Stimulated activated CD4-positive, alpha-beta T cell treated with anti-CD3 and anti-CD28 coated beads, Interleukin-2, amount 100 ng/mL, for 24 hours (primary cell): ENCODE measurements at places on chromosomes 12 and 14.

DNA sequence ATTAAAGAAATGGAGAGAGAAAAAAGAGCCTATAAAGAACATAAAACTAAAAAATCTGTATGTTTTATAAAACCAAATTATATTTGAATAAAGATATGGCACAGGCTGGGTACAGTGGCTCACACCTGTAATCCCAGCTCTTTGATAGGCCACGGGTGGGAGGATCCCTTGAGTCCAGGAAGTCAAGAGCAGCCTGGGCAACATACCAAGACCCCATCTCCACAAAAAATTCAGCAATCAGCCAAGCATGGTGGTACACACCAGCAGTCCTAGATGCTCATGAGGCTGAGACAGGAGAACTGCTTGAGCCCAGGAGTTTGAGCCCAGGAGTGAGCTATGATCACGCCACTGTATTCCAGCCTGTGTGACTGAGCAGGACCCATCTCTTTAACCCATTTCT is 74.9 kb downstream of the EPS8 start:
- DNase-seq: no peak

DNA sequence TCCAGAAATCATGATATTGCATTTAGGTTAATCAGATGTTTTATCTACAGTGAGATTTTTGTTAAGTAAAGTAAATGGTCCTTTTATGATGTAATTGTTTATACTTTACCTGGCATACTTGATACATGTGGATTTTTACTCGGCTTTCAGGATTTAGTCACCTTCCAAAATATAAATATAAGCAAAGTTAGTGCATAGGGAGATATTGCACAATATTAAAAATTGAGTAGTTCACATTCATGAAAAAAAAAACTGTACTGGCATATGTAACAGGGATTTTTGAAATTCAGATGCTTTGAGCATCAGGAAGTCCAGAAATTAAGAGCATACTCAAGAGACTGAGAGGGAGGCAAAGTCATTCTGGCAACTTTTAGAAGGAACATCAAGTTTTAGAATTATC is 173.5 kb downstream of the PLCZ1 start:
- DNase-seq: no peak

DNA sequence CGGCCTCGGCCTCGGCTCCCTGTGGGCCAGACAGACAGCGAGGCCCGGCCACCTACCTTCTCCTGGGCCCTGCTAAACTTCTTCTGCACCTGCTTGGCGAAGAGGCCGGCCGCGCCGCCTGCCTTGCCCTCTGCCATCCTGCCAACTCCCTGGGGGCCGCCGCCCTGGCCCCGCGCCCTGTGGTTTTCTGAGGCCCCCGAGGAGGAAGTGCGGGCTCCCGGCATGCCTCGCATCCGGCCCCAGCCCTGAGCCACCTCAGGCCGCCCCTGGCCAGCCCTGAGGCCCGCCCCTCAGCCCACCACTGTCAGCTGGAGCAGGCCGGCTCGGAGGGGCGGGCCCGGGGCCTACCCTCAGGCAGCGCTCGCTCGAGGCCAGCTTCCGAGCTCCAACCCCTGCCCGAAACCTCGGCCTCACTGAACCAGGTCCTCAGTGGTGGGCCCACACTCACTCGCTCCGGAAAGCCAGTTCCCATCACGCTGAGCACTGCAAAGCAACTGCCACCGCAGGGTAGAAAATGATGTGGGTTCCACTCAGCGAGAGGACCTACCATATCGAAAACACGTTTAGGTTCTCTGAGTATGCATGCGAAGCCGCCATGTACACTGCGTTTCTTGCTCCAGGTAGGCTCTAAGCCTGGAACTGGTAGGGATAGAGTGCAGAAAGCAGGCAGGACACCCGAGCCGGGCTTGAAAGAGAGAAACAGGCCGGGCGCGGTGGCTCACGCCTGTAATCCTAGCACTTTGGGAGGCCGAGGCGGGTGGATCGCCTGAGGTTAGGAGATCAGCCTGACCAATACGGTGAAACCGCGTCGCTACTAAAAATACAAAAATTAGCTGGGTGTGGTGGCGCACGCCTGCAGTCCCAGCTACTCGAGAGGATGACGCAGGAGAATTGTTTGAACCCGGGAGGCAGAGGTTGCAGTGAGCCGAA is at the start of gene BIN2:
Gene BIN2, minus strand, starts transcription at position 209 of the 930 bp plus-strand sequence. Its CDS starts 72 bp downstream, at position 137.
- DNase-seq: peak; percentile 72

DNA sequence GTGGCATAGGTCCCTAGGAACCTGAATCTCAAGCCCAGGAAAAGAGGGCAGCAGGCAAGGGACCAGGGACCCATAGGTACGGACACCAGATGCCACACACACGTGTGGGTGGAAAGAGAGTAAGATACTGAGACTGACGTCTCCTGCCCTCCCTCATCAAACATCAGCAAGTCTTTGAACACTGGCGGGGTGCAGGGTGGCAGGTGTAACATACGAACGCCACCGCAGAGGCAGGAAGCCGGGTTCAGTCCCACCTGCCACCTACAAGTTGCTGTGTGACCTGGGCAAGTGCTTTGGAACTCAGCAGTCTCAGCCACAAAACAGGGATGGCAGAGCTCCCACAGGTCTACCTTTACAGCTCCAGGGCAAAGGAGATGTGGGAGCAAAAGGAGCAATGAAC is 11.1 kb downstream of the ACTN1 start:
- DNase-seq: peak; percentile 43

DNA sequence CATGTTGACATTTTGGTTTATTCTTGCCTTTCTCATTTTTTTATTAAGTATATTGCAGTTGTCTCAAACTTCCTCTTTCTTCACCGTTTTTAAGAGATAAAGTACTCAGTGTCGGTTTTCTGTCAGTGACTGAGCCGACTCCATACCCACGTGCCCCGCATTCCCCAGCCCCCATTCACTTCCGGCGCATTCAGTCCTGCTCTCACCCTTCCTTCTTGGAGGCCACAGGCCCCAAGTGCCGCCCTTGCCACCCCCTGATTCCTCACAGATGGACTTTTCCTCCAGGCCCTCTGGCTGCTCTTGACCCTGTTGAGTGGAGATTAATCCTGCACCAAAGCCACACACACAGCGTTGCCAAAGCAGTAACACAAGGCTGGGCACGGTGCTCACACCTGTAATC is 19.1 kb upstream of the DNAH10 start:
- no peak for DNase-seq

- no peak for DNase-seq
Measured at GRCh38 chr14:104195361-104195760, 57.0 kb downstream of the KIF26A start.

GRCh38 chr12:49662998-49663843 is 39.9 kb downstream of the PRPF40B start:
- peak; percentile 68 for DNase-seq

GRCh38 chr12:78931466-78931990 is 67.0 kb downstream of the SYT1 start:
- no peak for DNase-seq

DNA sequence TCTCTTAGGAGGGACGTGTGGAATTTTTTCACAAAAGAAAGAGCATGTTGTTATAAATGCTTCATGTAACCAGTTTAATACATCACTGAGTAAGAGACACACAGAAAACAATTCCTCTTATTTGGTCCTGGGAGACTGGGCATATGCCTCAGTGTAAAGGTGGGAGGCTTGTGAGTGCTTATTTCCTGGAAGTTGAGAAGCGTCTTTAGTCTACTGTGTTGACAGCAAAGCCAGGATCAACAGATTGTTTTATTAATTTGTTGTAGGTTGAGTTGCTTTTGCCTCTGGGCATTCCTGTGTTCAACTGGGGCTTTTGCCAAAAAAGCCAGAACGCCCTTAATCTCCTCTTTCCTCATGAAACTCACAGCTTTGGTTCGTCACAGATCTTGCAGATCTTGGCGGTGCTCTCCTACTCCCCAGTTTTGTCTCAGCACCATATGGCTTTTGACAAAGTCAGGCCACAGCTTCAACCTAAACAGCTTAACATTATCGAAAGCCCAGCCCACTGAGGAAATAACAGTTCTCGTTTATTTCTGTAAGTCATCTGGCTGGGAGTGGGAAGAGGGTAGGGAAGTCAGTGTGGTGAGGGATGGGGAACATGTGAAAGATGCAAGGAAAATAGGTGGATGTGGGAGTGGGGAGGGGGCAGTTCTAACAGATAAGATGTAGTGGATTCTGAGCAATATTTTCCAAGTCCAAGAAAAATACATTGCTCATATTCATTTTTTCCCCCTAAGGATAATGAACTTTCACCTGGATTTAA is 227.2 kb downstream of the DACT1 start:
- no peak for DNase-seq

DNA sequence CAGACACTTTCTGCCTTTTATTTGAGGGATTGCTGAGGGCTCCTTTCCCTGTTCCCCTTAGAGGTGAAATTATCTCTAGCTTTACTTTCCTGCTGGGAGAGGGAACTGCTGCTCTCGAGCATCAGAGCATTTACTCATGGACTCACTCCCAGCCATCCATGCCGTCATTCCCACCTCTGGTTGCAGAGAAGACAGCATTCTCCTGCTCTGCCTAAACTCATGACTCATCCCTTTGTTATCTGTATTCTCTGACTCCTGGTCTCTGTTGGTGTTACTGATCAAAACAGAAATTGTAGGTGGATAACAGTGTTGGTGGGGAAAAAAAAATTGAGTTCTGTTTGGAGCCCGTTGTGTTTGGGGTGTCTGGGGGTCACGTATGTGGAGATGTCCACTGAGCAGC is 159.3 kb downstream of the TTC8 start:
- DNase-seq: no peak

DNA sequence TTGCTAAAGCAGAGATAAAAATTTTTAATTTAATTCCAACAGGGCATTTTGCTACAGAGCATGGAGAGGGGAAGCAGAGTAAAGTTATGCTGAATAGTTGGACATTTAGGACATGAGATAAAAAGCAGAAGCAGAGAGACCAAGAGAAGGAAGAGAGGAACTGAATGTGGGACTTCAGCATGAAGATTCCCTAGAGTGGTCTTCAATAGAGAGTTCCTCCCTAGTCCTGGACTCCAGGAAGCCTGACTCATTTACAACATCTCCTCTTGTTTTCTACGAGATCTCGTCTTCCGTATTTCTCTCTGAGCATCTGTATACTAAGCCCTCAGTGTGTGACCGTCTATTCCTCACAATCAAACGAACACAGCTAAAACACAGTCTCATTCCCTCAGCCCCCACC is 35.2 kb upstream of the IFT81 start:
- DNase-seq: no peak

DNA sequence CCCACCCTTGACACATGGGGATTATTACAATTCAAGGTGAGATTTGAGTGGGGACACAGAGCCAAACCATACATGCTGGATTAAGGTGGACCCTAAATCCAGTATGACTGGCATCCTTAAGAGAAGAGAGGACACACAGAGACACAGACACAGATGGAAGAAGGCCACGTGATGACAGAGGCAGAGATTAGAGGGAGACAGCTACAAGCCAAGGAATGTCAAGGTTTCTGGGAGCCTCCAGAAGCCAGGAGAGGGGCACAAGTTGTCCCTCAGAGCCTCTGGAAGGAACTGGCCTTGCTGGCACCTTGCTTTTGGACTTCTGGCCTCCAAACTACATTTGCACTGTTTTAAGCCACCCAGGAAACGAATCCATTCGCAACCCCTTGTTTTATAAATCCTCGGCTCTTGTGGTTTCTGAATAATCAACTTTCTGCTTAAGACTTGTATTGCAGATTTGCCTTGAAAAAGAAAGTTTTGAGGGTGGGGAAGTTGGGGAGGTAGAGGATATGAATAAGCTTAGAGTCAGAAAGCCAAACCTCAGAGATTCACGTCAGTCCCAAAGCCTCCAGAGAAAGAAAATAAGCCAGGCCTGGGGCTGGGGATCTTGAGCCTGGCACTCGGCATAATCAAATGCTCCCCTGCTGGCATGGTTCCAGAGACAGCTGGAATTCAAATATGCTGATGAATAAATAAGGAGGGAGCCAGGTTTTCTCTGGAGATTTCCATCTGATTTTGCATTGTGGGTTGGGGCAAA is 224.2 kb upstream of the PWP1 start:
- no peak for DNase-seq

GRCh38 chr14:92997343-92998061 is 74.6 kb downstream of the CHGA start:
- DNase-seq: no peak

- no peak for DNase-seq
Measured at GRCh38 chr14:85701763-85702162, 171.8 kb downstream of the FLRT2 start.

- DNase-seq: no peak
Measured at GRCh38 chr12:2998789-2999264, 39.6 kb downstream of the TEAD4 start.

DNA sequence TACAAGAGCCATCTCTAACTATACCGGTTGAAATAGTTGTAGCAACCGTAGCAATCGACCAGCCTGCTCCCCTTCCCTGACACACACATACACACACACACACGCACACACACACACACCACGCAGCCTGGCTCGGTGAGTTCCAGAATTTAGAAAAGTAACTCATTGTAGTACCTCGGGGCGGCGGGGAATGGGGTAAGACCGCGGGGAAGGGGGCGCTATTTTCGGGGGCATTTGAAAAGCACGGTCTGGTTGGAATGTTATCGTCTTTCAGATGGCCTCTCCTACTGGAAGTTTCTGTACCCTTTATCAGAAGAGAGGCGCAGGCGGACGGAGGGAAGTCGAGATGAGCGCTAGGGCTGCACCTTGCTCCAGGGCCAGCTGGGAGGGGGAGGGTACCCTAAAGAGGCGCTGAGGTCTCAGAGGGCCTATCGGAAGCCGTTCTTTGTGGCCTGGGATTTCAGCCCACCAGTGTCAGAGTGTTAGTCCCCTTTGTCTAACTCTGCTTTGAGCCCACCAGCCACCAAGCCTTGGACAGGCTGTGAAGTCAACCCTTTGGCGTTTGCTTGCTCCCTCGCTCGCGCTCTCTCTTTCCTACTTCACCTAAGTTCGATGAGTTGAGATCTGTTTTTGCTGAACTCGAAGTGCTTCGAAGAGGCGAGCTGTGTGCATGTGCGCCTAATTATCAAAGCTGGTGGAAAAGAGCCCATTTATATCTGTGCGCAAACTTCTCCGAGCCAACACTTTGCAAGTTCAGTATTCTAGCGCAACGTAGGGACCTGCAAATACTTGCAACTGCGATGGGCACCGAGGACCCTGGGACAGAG is 837 bp downstream of the COL2A1 start:
- DNase-seq: peak; percentile 30

GRCh38 chr12:128991716-128992115 is 138.4 kb downstream of the GLT1D1 start:
- no peak for DNase-seq

DNA sequence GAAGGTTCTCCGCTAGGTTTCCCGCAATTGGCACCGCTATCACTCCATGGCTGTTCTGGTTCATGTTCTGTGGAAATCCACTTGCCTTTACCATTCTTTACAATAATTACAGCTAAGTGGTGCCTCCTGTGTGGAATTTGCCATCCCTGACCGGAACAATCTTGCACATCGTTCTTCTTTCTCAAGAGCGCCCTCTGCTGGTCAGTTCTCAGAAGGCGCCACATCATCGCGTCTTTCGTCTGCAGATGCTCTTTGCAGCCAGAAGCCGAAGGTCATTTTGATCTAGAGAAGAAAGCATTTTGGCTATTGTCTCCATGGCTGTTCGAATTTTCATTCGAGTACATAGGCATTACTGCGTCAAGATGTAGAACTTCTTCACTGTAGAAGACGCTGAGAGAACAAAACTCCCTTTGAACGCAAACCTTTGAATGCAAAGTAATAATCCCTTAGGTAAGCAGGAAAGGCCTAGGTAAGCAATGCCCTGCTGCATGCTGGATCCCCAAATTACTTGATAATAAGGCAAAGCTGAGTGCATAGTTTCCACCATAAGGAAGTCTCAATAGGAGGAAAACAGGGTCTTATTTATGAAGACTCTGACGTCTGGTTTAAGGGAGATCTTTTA is 10.1 kb upstream of the RTRAF start:
- DNase-seq: peak; percentile 88

GRCh38 chr12:79925492-79925891 is 9.4 kb downstream of the PPP1R12A start:
- DNase-seq: no peak
